Kidney glomerular epithelial cell (primary cell): ENCODE measurements at places on chromosomes 16 and 17.

- no peak for DNase-seq
These were observed 1.1 kb downstream of the MAPT start for GRCh38 chr17:45895304-45895968.

DNA sequence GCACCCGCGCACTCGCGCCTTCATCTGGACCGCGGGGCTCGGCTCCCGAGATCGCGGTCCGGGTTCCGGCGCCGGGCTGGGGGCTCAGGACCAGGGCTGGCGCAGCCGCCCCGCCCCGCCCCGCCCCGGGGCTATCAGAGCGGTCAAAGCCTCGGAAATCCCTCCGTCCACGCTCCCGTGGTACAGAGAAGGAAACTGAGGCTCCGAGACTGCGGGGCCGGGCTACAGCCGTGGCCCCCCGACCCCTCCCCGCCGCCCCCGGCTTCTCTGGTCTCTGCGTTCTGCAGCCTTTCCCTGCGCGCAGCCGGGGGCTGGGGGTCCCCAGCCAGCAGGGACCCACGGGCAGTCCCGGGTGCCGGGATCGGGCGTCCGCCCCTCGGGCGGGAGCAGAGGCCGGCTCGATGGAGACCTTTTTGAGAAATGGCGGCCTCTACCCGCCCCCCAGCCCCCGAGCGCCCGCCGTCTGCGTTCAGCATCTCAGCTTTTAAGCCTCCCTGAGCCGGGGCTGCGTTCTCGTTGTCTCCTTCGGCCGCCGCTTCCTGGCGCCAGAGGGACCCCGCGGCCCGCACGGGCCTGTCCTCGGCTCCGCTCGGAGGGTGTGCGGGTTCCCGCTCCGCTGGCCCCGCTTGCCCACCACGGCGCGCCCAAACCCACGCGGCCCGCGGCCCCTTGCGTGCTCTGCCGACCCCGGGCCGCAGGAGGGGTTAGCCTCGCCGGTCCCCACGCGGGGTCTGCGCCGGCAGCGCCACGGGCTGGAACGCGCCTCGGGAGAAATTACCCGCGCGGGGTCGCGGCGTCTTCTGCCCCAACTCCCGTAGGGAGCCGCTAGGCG is 1.5 kb upstream of the NPTX1 start:
- peak; percentile 6 for DNase-seq

GRCh38 chr17:4345581-4346252 is 20.8 kb downstream of the UBE2G1 start:
- DNase-seq, result no peak

- peak; percentile 62 for DNase-seq
These were observed 7.9 kb upstream of the MSL1 start for GRCh38 chr17:40113907-40114245.

DNA sequence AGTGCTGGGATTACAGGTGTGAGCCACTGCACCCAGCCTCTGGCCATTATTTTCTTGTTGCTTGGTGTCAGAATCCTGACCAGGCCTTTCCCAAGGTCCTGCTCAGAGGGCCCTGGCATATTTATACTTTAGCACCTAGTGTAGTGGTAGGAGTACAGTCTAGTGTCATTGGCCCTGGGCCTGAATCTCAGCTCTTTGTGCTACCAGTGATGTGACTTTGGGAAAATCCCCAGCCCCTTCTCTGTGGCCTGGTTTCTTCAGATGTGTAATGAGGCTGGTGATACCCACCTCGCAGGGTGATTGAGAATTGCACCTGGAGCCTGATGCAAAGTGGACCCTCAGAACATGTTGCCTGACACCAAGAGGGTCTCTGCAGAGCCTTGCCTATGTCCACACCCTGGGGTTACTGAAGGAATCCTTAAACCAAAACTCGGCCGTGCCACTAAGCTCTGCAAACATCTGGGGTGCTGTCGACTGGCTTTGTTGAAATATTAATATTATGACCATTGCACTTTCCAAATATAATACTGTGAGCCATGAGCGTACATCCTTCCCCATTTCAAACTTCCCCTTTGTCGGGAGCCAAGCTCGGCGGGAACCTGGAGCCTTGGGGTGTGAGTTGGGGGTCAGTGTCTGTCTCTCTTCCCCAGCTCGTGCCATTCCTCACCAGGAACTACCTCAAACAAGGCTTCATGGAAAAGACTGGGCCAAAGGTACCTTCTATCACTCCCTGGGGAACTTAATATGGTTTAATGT is 18.0 kb upstream of the RNF135 start:
- DNase-seq, result no peak

- no peak for DNase-seq
These were observed 56.7 kb upstream of the ERCC4 start for GRCh38 chr16:13863075-13863765.

DNA sequence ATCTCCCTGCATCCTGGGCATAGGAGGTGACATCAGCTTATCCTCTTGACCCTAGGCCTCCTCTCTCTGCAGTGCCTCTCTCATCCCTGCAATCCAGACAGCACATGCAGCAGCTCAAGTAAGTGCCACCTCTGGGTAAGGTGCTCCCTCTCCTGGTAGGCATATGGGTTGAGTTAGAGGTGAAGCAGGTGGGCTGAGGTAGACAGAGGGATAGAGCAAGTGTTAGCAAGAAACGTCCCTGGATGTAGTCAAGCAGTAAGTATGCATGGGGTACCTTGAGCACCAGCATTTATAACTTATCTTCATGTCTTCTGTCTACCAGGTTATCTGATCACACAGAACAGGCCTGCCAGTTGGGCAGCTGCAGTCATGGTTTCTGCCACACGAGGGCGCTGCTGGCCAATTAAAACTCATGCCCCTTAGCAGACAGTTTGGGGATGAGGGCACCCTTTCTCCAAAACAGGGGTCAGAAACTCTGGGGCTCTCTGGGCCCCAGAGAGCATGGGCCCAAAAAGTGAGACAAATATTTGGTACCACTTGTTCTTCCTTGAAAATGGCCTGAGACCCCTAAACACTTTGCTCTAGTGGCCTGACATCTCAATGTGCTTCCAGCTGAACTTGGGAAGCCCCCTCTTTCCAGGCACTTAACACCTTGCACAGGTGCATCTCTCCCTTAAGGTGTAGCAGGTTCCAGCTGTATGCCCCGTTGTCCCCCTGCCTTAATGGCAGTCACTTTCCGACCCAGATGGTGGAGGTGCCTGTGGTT is 59.8 kb downstream of the NEUROD2 start:
- DNase-seq, result peak; percentile 59

GRCh38 chr16:66204756-66205155 is 161.7 kb upstream of the CDH5 start:
- no peak for DNase-seq

DNA sequence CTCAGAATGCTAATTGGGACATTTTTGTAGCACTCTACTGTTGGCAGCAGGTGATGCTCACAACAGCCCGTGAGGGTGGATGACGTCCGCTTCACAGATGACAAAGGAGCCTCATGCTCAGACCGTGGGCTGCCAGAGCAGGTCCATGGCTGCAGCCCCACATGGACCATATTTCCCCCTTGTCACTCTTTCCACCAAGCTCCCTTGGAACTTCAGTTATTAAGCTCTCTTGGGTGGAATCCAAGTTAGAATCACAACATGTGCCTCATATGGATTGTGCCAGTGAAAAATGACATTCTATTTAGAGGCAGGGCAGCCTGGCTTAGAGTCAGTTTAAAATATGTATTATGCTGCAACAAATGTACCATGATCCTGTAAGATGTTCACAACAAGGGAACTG is 33.2 kb upstream of the STH start:
- DNase-seq, result no peak
